ENCODE measurements at places on chromosomes 13 and 19. TPM values are rescaled to one million over a fixed set of nuclear protein-coding genes. Genes with fewer than 3 reads are reported as not detected.

The RXFP2 gene
- not detected for total RNA-seq

The CACTIN gene
- total RNA-seq: 36.6 TPM

The LCP1 gene
- 2.3 TPM for total RNA-seq

The TSSK6 gene
- 0.92 TPM for total RNA-seq

The GPR18 gene
- total RNA-seq: not detected

The TEX29 gene
- total RNA-seq: not detected

The FXYD3 gene
- total RNA-seq: not detected

DNA sequence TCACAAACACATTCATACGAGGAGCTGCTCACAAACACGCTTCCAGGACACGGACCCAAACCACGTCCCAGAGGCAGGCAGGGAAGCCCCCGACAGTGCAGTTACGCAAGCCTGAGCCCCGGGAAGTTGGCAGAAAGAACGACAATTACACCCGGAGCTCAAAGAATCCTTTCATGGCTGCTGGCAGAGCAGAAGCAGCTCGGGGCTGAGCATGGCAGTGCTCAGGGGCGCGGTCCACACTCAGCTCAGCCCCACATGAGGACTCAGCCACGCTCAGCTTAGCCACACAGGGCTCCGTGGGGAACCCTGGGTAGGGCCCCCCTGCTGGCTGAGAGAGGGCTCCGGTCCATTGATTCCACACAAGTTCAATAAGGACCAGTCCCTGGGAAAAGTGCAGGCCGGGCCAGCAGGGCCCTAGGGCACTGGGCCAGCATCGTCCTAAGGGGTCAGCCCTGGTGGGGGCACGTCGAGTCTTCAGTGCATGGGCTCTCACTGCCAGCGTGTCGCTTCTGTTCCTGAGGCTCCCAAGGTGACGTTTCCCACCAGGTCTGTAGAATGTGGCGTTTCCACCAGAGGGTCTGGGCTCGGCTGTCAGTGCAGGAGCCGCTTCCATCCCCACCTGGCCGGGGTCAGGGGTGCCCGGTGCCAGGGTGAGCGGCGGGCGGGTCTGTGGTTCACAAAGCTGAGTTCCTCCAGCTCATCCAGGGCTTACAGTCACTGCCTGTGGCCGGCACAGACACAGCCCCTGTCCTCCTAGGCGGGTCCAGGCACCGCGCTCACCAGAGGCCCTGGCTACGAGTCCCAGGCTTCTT lies 23.1 kb downstream of the GAS6 start:
- DNase-seq: no peak

- DNase-seq: no peak
These were observed 38.1 kb upstream of the RGCC start for GRCh38 chr13:41419206-41419605.

DNA sequence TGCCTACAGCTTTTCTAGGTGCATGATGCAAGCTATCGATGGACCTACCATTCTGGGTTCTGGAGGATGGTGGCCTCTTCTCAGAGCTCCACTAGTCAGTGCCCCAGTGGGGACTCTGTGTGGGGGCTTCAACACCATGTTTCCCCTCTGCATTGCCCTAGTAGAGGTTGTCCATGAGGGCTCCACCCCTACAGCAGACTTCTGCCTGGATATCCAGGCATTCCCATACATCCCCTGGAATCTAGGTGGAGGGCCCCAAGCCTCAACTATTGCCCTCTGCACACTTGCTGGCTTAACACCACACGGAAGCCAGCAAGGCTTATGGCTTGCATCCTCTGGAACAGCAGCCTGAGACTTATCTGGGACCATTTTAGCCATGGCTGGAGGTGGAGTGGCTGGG lies 1299.9 kb upstream of the MIR17HG start:
- no peak for DNase-seq

GRCh38 chr13:21777166-21777565 lies 106.3 kb downstream of the FGF9 start:
- DNase-seq: no peak

GRCh38 chr13:39957868-39958677 lies 302.6 kb downstream of the COG6 start:
- DNase-seq: no peak

DNA sequence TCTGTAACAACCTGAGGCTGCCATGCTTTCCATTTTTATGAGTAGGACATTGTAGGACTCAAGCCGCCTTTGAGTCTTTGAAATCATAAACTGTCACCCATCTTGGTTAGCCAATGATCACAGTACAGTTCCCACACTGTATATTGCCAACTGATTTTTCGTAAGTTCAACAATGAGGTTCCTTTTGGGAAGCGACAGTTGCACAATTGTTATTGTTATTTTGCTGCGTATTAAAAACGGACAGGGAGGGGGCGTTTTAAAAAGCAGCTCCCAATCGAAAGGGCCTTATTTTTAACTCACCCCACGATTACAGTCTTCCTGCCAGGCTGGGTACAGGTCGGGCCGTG lies 601 bp downstream of the SLC46A3 start:
- DNase-seq: no peak

GRCh38 chr19:46978171-46978869 lies 41.3 kb upstream of the NPAS1 start:
- DNase-seq: no peak

GRCh38 chr19:44050740-44051649 lies 841 bp upstream of the ZNF223 start:
- DNase-seq: no peak

DNA sequence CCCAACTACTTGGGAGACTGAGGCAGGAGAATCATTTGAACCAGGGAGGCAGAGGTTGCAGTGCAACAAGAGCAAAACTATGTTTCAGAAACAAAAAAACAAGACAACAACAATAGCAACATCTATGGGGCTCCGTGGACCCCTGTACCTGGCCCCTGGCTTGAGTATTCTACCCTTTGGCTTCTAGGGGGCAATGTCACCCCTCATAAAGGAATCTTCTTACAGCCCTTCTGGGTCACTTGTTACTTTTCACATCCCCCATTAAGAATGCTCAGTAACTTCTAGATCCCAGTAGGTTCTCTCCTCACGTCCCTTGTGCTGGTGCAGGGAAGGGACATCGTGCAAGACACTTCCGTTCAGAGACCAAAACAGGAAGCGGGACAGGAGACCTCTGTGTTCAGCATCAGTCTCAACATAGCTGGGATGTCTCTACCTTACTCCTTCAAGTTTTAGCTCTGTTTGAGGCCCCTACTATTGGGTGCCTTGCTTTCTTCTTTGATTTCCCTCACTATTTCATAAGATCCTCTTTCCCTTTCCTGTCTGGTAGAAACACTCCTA lies 218.1 kb upstream of the ARGLU1 start:
- DNase-seq: no peak

GRCh38 chr19:38661996-38662395 lies 14.5 kb downstream of the ACTN4 start:
- no peak for DNase-seq

DNA sequence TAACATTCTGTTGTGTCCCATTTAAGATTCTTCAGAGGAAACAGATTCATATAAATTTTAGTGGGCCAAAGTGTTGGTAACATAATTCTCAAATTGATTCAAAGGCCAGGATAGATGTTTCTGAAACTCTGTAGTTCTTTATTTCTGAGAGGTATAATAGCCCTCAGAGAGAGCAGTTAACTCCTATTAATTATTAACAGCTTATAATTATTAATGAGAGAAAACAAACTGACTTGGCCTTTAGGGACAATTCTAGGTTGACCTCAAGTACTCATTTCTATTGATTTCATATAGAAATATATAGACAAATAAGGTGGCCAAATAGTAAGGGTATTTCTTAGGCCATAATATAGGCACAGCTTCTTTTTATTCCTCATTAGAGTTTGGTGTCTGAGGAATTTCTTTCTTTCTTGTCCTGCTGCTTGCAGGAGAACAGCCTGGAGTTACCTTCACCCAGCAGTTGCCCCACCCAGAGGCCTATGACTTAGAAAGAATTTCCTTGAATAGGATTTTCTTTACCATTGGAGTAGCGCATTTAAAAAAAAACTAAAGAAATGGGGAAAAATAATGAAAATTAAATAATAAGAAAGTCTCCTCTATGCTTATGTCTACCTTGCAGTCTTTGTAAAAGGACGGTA lies 1430.1 kb upstream of the SPRY2 start:
- no peak for DNase-seq

DNA sequence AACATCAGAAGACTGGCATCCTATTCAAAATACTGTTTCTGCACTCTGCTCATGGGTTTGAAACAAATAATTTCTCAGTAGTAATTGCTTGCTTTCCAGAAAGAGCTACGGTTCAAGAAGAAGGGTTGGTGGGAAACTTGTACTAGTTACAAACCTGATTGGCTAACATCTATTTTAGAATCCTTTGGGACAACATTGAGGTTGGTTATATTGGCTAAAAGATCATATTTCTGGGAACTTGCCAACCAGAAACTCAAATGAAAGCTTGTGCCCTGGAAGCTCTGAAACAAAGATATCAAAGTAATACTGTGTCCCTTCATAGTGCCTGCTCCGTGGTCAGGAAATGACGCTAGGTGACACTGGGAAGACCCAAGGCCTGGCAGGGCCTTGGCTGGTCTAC lies 141.7 kb downstream of the LACC1 start:
- no peak for DNase-seq

- DNase-seq: no peak
These were observed 179.8 kb upstream of the UBL3 start for GRCh38 chr13:30030141-30030750.

DNA sequence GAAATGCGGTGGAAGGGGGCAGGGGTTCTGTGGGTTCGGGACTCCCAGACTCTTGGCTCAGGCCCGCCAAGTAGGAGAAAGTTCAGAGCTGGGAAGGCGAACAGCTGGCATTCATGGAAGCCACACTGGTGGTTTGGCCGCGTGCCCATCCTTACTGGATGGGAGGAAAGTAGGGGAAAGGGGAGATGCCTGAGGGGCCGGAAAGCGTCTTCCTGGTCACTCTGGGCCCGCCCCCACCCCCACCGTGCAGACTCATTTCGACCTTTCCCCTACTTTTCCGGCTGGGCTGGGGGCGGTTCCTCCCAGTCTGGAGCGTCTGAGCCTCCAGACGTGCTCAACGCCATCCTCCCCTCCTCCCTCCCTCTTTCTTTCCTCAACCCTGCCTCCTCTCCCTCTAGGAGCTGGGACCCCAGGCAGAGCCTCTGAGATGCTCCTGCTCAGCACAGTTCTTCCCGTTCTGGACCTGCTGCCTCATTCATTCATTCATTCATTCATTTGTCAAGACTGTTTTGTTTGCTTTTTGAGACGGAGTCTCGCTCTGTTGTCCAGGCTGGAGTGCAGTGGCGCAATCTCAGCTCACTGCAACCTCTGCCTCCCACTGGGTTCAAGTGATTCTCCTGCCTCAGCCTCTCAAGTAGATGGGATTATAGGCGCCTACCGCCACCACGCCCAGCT lies 3.5 kb downstream of the ANGPTL4 start:
- no peak for DNase-seq

DNA sequence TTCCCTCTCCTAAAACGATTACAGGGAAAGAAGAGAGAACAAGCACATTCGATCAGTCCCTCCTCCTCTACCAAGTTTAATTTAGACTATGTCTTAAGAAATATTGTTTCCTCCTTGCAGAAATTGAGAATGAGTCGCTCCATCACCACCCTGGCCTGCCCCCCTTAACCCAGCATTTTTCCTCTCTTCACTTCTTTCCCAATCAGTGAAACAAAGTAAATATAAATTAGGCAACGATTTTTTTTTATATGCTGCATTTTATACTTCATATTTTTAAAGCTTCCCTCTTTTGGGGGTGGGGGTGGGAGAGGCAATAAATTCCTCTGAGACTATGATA lies 300.0 kb downstream of the SPRY2 start:
- DNase-seq: no peak

DNA sequence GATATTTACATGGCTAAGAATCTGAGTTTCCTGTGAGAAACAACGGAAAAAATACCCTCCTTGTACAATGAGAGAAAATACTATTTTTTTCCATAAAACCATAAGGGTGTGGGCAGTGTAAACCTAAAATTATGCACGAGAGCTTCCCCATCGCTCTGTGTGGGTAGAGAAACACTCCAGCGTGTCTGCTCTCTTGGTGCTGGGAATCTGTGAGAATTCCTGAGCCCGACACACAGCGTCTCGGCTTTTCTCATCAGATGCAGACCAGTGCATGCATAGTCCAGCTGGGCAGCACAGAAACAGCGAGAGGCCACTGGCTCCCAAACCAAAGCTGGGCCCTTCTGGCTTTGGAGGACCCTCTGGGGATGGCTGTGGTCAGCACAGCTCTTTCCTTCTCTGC lies 12.0 kb downstream of the PLPP2 start:
- DNase-seq: no peak

DNA sequence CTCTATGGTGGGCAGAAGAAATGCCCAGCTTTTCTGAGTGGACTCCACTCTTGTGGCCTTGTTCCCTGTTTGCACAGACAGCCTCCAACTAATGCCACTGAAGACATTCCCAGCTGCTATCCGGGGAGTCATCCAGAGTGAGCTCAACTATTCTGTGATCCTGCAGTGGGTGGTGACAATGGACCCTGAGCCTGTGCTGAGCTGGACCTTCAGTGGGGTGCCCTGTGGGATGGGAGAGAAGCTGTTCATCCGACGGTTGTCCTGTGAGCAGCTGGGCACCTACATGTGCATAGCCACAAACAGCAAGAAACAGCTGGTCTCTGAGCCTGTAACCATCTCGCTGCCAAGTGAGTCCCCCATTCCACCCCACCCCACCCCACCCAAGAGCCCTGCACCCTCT lies 10.3 kb downstream of the IGSF23 start:
- no peak for DNase-seq
